ENCODE measurements at places on chromosomes 11 and 22.

DNA sequence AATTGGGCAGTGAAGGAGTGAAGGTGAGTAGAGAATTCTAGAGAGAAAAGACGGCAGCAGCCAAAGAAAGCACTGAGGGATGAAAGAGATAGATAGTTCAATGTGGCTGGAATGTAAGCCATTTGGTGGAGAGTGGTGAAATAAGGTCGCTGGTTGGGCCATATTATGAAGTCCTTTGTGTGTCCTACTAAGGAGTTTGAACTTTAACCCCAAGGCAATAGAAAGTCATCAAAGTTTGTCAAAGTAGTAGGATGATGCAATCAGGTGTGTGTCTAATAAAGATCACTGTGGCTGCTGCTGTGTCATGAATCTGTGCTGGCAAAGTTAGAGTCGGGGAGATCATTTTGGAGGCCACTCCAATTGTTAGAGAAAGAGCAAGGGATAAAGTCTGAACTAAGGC lies 18.7 kb downstream of the RNF121 start:
- no peak for DNase-seq

DNA sequence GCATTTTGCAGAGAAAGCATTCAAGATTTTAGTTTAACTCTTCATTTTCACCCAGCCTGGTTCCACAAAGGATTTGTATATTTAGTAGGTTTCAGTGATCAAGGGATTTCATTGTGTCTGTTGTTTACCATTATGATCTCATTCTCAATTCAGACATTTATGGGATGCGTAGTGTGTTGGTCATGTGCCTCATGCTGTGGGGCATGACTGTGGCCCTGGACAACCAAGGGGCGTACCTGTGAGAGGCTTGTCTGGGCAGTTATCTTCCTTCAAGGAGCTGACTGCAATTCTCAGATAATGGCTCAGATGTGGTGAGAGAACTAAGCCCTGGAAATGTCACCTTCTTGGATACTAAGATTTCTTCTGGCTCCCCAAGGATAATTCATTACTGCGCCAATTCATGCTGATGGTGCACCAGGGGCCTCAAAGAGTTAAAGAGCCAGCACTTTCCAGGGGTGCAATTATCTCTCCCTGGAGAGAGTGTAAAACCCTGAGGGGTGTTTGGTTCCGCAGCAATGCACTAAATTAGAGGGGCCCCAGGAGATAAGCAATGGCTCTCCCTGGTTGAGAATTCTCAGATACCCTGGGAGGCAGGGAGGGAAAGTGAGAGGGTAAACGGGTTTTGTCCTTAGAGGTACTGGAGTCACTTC lies 32.2 kb downstream of the SLC6A5 start:
- no peak for DNase-seq

DNA sequence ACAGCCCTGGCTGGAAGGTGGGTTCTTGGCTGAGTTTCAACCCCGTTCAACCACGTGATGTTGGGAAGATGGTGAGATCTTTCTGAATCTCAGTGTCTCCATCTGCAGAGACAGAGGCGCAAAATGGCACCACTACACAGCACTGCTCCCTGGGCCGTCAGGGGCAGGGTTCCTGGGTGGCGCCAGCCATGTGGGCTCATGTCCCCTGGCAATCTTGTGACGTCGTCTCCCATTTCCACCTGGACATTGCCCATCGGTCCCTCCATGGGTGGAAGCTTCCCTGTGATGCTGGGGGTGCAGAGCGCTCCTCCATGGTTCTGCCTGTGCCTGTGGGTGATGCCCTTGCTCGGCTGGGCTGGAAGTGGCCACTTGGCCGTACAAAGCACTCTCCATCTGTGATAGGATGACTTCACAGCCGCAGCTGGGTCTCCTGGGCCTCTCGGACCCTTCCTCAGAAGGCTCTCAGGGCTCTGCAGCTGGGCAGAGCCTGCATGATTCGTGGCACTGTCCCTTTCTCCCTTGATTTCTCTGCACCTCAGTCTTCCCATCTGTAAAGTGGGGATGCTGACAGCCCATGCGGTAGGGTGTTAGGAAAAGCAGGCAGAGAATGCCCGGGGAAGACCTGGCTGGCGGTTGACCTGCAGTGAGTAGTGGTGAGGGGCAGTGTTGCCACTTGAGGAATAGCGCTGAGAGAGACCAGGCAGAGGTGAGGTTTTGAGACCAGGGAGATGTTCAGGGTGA lies 35.2 kb downstream of the SMIM38 start:
- DNase-seq: no peak

GRCh38 chr11:120517801-120518291 lies 6.3 kb downstream of the GRIK4 start:
- DNase-seq: no peak

GRCh38 chr22:20037419-20037818 lies 16.5 kb downstream of the TANGO2 start:
- no peak for DNase-seq

DNA sequence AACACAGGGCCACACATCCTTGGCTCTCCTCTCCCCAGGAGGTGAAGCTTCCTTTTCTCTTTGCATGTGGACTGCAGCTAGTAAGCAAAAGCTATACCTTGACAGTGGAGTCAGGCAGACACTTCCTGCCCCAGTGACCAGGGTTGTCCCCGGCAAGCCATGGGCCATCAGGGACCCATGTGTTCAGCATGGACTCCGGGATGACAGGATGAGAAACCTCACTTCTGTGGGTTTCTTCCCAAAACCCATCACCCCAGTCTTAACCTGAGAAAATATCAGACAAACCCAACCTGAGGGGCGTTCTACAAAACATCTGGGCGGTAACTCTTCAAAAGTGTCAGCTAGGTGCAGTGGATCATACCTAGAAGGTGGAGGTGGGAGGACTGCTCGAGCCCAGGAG lies 40.2 kb downstream of the GNB1L start:
- DNase-seq: no peak

GRCh38 chr11:134365011-134365925 lies 33.5 kb downstream of the GLB1L2 start:
- no peak for DNase-seq

DNA sequence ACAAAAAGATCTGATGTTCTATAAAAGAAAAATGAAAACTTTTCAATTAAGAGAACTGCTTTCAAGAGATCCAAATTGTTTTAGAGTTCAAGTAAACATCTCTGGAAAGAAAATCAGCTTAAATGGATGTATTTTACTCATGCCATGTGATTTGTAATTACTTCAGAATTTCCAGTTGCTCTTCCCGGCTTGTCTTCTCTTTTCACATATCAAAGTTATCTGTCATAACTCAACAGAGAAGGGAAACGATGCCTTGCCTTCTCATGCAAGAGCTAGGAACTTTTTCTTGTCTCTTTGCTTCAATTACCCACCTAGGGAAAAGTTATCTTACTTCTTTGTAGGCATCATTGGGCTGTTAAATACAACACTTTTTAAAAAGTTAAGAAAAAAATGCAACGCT lies 255.2 kb upstream of the POU2AF2 start:
- DNase-seq: no peak

DNA sequence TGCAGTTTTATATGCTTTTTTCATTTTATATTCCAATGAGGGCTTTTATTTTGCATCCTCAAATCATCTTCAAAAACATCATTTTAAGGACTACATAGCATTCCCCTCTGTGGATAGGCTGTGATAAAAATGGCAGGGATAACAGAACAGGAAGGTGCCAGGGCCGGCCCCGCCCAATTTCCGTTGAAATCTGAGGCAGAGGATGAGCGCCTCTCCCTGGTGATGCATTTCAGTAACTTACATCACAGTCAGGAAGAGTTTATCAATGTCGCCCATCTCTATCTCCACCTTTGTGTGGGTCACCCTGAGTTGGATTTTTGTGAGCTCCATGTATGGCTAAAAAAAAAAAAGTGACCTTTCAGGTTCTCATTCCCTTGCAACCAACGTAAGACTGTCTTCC lies 201.6 kb downstream of the DSCAML1 start:
- DNase-seq: no peak

GRCh38 chr11:48043991-48044512 lies 63.7 kb downstream of the PTPRJ start:
- DNase-seq: no peak

- no peak for DNase-seq
Measured at GRCh38 chr22:19648419-19648929, 65.8 kb upstream of the SEPTIN5 start.

Measured in stimulated activated CD4-positive, alpha-beta T cell treated with anti-CD3 and anti-CD28 coated beads, Interleukin-12 subunit alpha, Interleukin-12 subunit beta, amount 100 ng/mL, for 48 hours (primary cell).